ENCODE measurements at places on chromosomes 6 and 20.

GRCh38 chr6:170365121-170365520 lies 58.6 kb downstream of the FAM120B start:
- DNase-seq = no peak

- DNase-seq = no peak
Observed at GRCh38 chr20:37285664-37286374, 3.6 kb upstream of the MANBAL start.

DNA sequence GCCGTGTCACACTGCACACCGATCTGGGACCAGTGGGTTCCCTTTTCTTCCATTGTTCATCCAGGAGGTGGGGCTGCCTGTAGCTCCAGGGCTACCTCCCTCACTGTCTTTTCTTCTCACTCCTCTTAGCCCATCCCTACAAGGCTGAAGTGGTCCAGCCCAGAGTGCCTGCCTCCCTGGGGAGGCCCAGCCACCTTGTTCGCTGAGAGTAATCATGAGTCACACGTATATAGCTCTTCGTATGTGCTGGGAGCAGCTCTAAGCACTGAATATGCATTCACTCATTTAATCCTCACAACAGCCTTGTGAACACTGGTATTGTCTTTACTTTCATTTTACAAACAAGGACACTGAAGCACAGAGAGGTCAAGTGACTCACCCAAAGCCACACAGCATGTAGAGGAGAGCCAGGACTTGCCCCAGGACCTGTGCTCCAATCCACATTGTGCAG lies 14.7 kb upstream of the CCDC167 start:
- DNase-seq = no peak

GRCh38 chr6:151763303-151763702 lies 44.2 kb upstream of the ESR1 start:
- no peak for DNase-seq

DNA sequence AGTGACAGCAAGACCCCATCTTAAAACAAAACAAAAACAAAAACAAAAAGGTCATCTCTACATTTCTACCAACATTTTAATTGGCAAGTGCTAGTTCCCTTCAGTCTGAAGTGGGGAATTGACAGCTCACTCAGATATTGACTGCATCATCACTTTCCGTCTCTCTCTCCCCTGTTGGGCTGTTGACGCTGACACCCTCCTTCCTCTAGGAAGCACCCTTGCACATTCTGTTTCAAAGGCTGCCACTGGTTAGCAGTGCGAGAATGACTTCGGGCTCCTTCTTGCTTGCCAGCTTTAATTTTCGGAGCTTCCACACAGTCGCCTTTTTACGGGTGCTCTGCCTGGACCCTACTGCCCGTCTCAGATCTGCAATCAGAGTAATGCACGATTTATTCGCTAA lies 96.6 kb upstream of the INSM1 start:
- no peak for DNase-seq

DNA sequence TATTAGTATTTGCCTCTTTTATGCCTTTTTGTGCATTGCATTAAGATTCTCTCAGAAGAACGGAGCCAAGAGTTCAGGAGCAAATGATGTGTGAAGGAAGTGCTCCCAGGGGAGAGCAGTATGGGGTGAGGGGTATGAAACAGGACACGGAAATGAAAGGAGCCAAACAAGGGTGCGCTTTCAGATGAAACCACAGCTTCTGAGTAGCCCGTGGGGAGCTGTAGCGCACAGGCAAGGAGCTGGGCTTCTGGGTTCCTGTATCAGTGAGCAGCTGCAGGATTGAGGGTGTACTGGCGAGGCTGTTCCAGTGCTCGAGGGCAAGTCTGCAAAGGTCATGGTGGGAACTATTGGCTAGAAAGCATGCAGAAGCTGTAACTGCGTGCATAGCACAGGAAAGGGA lies 25.4 kb downstream of the ANKEF1 start:
- no peak for DNase-seq

DNA sequence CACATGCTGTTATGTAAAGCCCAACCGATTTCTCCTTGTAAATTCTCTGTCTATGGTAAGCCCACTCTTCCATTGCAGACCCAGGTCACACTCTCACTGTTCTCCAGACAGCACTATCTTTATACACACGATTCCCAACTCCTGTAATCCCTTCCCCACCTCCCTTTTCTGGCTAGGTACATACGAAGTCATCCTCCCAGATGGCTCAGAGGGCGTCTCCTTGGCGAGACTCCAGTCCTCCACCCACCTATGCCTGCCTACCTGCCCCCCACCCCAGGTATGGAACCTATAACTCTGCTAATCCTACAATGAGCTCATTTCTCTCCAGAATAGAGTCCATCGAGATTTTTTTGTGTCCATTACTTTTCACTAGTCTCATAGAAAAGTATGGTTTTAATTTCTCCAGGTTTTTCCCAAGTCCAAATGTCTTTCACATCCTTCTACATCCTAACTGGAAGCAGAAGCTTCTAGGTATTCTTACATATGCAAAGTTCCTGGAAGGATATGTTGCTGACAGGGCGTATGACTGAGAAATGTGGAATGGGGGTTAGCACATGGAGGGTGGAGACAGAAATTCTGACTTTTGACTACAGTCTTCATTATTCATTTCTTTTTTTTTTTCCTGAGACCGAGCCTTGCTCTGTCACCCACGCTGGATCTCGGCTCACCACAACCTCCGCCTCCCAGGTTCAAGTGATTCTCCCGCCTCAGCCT lies 22.8 kb downstream of the SCML4 start:
- no peak for DNase-seq

DNA sequence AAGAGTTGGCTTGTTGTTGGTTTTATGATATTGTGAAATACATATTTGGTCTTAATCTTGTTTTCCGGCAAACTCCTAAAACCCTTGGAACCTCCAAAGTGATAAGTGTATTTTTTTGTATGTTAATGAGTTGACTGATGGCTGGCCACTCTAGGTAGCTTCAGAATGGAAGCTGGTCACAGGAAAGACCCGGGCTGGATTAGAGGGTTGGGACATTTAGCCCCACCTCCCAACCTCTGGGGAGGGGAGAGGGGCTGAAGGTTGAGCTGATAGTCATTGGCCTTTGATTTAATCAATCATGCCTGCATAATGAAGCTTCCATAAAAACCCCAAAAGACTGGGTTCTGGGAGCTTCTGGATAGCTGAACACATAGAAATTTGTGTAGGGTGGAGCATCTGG lies 42.7 kb downstream of the SASH1 start:
- no peak for DNase-seq

- no peak for DNase-seq
Observed at GRCh38 chr20:10336959-10337729, 96.9 kb downstream of the MKKS start.

DNA sequence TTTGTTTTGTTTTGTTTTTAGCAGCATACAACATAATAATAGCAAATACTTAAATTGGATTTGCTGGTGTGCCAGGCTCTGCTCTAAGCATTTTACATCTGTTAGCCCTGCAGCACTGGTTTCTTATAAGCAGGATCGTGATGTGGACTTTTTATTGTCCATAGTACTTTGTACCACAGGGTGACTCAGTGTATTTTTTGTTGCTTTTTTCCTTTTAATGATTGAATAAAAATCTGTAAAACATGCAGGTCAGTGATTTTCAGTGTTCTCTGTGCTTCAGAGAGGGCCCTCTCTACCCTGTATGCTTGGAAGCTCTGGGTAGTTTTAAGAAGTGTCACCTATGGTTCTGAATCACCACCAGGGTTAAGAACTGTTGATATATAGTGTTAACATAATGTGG lies 4.0 kb downstream of the NT5DC1 start:
- DNase-seq = no peak

DNA sequence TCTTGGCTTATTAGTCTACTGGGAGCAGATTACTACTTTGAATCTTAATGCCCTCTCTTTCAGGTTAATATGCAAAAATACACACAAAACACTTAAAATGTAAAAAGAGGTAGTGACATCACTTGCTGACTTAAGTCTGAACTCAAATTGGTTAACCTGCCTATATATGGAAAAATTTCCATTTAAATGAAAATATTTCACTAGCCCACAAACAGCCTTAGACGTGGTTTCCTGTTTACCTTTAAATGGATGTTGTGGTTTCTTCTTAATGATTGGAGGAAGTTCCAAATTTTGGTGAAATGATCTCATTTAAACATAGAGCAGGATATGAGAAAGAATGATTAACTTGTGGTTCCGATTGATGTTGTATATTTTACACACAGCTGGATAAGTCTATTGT lies 553.7 kb downstream of the CD109 start:
- no peak for DNase-seq

GRCh38 chr6:138038142-138038870 lies 68.9 kb downstream of the PERP start:
- no peak for DNase-seq

- DNase-seq = no peak
Observed at GRCh38 chr6:158501360-158502262, 58.3 kb upstream of the TMEM181 start.

GRCh38 chr6:160238761-160239751 lies 19.6 kb downstream of the SLC22A2 start:
- DNase-seq = no peak

GRCh38 chr20:22773344-22773743 lies 189.0 kb upstream of the FOXA2 start:
- DNase-seq = no peak

Measured in prostate gland (tissue), 2 donors.